GM10248 (cell line): ENCODE measurements at places on chromosomes 11 and 22.

DNA sequence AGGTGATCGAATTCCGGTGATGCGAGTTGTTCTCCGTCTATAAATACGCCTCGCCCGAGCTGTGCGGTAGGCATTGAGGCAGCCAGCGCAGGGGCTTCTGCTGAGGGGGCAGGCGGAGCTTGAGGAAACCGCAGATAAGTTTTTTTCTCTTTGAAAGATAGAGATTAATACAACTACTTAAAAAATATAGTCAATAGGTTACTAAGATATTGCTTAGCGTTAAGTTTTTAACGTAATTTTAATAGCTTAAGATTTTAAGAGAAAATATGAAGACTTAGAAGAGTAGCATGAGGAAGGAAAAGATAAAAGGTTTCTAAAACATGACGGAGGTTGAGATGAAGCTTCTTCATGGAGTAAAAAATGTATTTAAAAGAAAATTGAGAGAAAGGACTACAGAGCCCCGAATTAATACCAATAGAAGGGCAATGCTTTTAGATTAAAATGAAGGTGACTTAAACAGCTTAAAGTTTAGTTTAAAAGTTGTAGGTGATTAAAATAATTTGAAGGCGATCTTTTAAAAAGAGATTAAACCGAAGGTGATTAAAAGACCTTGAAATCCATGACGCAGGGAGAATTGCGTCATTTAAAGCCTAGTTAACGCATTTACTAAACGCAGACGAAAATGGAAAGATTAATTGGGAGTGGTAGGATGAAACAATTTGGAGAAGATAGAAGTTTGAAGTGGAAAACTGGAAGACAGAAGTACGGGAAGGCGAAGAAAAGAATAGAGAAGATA, at the start of gene MALAT1:
MALAT1 (plus strand) TSS at position 69 of the 736 bp plus-strand sequence.
- peak; percentile 50 for DNase-seq

GRCh38 chr11:3157381-3158130, 7.6 kb downstream of the OSBPL5 start:
- DNase-seq, result no peak

DNA sequence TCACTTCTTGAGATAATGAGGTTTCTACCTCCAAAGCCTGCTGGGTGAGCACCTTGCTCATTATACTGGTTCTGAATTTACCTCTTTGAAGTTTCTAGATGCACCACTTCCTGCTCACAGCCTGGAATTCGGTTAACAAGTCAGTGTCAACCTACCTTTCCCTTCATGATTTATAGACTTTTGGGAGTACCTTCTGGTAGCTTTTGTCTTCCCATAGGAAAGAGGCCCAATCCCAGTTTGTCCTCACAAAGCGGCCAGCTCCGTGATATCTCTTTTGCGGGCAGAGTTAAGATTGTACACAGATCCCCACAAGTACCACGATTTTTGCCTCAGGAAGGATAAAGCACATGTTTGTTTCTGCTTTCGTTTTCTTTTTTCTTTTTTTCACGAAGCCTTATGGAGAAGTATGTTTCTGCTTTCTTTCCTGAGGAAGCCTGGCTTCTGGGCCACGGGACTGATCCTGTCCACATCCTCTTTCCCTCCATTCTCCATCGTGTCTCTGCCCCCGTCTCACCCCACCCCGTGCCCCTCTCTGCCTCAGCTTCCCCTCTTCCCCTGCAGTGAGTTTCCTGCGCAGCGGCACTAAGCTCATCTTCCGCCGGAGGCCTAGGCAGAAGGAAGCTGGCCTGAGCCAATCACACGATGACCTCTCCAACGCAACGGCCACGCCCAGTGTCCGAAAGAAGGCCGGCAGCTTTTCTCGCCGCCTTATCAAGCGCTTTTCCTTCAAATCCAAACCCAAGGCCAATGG, 5.7 kb upstream of the HINFP start:
- no peak for DNase-seq

DNA sequence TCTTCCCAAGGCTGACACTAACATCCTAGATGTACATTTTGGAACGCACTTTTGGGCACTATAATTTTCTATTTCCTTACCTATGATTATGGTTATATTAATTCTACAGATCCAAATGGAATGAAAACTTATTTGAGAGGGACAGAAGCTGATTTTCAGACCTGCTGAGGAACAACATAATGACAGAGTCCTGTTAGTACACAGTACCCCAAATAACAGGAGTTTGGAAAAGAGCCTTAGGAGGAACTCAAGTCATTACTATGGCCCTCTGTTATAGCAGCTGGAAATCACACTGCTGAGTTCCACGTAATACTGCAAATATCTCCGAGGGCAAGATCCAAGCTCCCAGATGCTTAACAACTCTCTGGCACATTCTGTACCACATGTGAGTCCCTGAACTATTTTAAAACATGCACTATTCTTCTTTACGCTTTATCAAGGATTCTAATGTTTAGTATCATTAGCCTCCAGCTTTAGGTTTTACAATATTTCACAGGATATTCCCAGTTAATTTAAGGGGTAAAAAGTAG, 1027.7 kb upstream of the CCDC90B start:
- DNase-seq, result no peak

GRCh38 chr11:106167085-106167484, 89.6 kb downstream of the AASDHPPT start:
- no peak for DNase-seq

- DNase-seq, result no peak
Measured at GRCh38 chr11:636511-637332, at the start of gene DRD4. Gene DRD4 (plus strand): TSS chr11:637269. CDS start chr11:637305, 36 bp downstream.

DNA sequence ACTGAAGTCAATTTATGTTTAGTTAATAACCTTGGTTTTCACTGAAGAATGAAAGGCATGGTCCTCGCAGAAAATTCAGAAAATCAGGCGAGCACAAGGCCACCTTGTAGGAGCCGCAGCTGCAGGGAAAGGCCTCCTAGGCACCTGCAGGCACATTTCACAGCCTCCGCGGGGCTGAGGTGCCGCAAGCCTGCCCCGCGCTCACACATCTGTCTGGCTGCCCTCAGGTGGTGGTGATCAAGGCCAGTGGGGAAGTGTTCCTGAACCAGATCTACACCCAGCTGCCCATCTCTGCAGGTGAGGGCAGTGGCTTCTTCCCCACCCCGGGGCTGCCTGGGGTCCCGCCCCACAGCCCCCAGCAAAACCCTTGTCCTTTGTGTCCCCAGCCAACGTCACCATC, 10.5 kb downstream of the MUC5AC start:
- no peak for DNase-seq

DNA sequence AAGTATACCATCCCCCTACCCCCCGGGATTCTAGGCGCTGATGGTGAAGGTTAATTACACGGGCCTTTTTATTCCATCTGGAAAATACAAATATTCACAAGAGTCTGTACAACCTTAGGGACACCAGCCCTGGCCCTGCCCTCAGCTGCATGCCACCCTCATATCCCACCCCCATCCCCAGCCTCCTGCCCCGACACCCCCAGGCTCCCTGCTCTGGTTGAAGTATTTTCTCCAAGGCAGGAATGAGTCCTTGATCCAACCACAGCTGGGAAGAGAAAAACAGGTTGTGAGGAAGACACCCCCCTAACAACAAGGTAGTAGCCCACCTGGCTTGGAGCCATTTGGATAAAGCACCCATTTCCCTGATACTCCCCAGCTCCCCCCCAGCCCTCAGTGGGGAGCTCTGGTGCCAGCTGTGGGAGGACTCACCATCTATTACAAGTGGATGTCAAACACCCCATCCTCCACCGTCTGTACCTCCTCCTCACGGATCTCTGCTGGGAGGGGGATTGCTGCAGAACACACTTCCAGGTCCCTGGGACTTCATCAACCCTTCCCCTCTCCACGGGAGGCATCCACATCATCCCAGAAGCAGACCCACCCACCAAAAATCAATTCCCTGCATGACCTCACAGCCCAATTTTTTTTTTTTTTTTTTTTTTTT, 4.0 kb upstream of the NRXN2 start:
- DNase-seq, result no peak

DNA sequence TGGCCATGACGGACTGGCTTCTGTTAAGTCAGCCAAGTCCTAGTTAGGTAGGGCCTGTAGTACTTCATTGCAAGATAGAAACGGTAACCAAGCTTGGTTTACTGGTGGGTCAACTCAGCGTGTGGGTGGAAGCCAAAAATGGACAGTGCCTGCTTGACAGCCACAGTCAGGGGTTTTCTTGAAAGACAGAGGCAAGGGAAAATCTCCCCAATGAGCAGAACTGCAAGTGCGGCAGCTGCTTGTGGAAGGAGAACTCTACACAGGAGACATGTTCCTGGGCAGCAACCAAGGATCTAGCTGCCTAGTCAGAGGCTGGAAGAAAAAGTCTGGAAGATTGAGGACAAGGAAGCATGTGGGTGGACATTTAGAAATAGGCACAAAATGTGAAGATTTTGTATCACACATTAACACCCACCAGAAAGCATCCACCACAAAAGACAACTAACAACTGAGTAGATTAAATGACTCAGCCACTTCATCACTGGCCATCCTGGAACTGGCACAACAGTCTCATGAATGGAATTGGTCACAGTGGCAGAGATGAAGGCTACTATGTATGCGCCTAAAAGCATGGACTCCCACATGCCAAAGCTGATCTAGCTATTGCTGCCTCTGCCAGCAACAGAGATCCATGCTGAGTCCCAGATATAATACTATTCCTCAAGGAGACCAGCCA, 40.9 kb upstream of the SCUBE2 start:
- peak; percentile 26 for DNase-seq

- peak; percentile 61 for DNase-seq
Measured at GRCh38 chr22:42623301-42623751, 8.6 kb upstream of the POLDIP3 start.

DNA sequence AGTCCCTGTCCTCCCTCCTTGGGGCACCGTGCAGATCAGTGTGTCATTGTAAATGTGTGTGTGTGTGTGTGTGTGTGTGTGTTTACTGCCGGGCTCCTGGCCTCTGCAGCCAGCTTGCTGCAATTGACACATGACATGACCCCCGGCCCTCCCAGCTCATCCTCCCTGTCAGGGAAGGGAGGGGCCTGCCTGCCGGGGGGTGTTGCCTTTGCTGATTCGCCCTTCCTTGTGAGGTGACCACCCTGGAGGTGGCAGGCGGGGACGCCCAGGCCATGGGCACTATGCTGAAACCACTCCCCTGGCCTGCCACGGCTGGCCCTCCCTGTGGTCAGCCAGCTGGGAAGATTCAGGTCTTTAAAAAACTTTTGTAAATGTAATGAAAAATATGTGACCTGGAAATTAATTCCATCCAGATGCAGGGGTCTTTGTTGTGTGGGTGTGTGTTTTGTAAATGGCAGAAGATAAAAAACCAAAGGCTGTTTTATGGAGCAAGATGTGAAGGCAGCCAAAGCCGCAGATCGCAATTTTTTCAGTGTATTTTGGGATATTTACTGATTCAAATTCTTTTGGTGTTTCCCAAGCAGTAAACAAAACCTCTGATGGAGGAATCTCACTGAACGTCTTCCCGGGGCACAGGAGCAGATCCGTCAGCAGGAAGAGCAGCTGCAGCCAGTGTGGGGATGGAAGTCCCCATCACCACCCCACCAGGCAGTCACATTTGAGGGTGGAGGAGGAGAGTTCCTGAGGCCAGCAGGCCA, 23.2 kb downstream of the SHISAL1 start:
- no peak for DNase-seq

DNA sequence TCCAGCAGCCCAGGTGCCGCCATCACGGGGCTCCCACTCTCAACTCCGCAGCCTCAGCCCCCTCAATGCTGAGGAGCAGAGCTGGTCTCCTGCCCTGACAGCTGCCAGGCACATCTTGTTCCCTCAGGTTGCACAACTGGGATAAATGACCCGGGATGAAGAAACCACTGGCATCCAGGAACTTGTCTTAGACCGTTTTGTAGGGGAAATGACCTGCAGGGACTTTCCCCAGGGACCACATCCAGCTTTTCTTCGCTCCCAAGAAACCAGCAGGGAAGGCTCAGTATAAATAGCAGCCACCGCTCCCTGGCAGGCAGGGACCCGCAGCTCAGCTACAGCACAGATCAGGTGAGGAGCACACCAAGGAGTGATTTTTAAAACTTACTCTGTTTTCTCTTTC, at the start of gene SAA1:
SAA1 (plus strand) TSS at position 316 of the 400 bp plus-strand sequence. CDS start 624 bp downstream, outside the sequence.
- DNase-seq, result no peak

- no peak for DNase-seq
Measured at GRCh38 chr11:94169516-94169915, 40.9 kb downstream of the PANX1 start.

DNA sequence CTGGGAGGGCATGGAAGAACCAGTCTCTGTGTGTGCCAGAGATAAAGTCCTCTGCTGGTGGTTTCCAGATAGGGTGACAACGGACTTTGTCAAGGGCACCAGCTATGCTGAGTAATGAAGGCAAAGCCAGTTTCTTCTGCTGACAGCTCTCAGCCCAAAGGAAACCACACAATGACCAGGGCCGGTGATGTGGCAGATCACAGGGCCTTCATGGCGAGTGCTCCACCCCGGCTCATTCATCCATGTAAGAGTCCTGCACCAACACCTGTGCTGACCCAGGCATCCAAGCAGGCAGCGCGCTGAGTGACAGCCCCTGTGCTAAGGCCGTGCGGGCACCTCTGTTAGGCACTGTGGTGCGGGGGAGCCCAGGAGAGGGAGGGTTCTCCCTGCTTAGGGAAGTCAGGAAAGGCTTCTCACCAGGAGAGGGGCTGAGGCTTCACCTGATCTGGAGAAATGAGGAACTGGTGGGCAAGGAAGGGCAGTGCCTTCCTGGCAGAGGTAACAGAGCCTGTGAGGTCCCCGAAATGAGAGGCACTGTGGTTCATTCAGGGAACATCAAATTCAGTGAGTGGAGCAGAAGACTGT, 33.8 kb downstream of the TP53I11 start:
- no peak for DNase-seq

- no peak for DNase-seq
Measured at GRCh38 chr11:134313821-134314607, 17.8 kb upstream of the GLB1L2 start.

GRCh38 chr11:32341620-32342613, 93.4 kb downstream of the WT1 start:
- no peak for DNase-seq

DNA sequence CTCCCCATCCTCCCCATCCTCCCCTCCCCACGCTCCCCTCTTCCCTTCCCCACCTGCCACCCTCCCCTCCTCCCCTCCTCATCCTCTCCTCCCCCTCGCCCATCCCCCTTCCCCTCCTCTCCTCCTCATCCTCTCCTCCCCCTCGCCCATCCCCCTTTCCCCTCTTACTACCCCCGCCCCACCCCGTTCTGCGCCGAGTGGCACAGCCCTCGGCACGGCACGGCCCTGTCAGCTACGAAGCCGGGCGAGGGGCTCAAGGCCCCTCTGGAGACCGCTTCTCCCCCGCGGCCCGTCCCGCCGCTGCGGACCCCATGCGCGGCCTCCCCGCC, 449.9 kb downstream of the OPCML start:
- DNase-seq, result no peak

- no peak for DNase-seq
Measured at GRCh38 chr22:39428597-39429071, 28.2 kb upstream of the MGAT3 start.

GRCh38 chr11:10205928-10206327, 88.1 kb downstream of the SBF2 start:
- no peak for DNase-seq

GRCh38 chr22:22357024-22357883, 112.7 kb downstream of the VPREB1 start:
- peak; percentile 94 for DNase-seq
